ENCODE measurements at places on chromosomes 4 and X.

DNA sequence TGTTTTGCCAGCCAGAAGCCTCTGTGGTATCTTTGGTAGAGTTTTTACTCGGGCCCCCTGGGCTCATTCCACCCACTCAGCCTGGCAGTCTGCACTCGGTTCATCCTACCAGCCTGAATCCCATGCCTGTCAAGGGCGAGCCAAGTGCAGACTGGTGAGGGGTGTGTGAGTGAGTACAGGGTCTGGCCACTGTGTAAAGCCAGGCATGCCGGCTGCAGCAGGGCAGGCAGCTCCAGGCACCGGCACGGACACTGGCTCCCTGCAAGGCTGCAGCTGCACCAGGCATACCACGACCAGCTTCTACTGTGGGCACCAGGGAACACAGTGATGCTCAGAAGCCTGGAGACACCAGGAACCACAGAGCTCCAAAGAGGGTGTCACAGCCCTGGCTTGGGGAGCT lies 194.0 kb upstream of the GALNT7 start:
- no peak for DNase-seq

DNA sequence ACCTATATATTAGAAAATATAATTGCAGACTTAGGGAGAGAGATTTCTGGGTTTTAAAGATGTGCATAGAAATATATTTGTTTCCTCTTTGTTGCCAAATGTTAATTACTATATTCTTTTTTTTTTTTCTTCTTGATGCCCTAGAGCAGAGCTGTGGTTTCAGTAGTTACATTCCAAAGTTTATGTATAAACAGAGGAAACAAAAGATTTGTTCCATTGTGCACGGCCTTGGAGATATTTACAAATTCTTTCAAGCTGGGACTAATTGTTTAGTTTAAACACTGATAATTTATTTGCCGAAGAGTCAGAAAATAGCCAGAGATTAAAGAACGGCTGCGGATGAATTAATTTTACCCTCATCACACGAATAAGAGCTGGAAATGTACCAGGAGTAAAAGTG lies 85.1 kb downstream of the USP46 start:
- DNase-seq: no peak

- DNase-seq: no peak
Measured at GRCh38 chr4:123297836-123298235, 98.8 kb upstream of the SPRY1 start.

DNA sequence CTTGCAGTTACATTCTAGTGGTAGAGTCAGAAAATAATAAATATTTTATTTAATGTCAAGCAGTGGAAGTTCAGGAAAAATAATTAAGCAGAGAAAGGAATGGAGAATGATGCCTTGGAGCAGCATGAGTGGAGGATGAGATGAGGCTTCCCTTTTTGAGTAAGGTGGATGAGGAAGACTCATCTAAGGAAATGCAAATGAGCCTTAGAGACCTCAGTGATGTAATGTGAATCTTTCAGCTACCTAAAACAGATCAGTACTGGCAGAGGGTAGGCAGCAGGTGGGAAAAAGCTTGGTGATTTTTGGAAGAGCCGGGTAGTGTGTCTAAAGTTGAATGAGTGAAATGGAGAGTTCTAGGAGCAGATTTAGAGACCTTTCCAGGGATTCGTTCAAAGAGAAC lies 118.2 kb downstream of the GRID2 start:
- no peak for DNase-seq

DNA sequence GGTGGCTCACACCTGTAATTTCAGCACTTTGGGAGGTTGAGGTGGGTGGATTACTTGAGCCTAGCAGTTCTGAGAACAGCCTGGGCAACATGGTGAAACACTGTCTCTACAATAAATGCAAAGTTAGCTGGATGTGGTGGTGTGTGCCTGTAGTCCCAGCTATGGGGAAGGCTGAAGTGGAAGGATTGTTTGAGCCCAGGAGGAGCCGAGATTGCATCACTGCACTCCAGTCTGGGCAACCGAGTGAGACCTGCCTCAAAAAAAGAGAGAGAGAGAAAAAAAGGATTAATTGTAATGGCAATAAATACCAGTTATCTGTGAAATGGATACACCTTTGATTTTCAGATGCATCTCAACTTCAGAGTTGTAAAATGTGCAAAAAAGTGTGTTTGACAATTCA lies 58.8 kb downstream of the SPRY1 start:
- DNase-seq: no peak

DNA sequence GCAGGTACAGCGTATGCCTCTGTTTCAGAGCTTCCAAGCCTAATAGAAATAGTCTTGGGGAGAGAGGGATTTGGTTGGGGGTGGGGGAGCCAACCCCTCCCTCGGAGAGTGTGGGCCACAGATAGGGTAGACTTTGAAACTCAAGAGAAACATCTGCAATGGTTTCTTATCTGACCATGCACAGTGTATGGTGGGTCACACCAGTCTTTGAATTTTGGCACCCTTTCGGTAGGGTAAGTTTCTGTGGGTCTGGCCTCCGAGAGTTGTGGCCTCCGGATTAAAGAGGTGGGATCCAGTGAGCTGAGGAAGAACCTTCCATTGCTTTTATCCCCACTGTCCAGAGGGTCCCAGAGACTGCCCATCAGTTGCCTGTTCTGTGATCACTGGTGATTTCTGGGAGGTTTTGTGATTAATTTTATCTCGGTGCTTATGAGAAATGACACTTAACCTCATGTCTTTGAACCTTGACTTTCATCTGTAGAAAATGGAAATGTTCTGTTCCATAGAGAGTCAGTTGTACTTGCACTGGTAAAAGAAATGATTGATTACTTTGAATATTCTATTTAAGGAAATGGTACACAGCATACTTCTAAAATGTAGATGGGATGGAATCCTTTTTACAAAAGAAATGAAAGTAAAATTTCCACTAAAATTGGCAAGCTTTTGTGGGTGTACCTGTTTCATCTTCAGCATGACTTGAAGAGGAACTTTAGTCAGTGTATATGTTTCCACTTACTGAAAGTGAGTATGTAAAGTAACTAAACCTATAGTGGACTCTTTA lies 62.7 kb downstream of the TMEM131L start:
- no peak for DNase-seq

DNA sequence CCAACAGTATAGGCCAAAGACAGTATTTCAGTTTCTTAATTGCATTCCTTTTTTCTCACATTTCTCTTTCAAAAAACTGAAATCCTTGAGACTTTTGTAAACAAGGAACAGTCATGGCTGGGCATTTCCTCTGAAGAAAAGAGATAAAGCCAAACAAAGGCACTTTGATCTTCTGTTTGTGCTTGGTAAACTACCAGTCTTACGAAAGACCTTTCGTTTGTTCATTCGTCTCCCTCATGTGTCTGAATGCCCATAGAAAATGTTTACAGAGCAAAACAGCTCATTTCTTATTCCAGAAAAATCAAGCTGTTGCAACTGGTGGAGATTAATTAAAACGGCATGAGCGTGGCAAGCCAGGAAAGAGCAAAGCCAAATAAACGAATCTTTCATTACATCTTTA lies 178.0 kb downstream of the GASK1B start:
- DNase-seq: no peak

DNA sequence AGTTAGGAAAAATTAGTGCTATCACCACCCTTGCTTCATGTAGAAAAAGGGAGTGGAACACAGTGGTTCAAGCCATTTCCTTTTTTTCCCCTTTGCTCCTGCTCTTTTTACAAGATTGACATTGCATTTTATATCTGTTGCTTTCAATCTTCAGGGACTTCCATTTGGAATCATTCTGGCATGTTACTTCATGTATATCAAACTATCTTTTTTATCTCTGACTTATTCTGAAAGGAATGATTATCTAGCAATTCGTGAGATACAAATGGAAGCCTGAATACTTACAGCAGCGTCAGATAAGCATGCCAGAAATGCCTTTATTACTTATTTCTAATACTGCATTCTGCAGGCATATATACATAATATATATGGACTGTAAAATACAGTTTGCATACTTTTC lies 20.4 kb downstream of the ADGRL3 start:
- DNase-seq: no peak

DNA sequence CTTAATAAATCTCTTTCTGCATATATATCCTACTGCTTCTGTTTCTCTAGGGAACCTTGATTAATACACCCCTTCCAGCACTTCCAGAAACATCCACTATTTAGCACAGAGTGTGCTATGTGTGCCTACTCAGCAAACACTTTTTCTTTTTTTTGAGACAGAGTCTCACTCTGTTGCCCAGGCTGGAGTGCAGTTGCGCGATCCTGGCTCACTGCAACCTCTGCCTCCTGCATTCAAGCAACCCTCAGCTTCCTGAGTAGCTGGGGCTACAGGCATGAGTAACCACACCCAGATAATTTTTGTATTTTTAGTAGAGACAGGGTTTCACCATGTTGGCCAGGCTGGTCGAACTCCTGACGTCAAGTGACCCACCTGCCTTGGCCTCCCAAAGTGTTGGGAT lies 266.9 kb upstream of the DIAPH2 start:
- DNase-seq: no peak

DNA sequence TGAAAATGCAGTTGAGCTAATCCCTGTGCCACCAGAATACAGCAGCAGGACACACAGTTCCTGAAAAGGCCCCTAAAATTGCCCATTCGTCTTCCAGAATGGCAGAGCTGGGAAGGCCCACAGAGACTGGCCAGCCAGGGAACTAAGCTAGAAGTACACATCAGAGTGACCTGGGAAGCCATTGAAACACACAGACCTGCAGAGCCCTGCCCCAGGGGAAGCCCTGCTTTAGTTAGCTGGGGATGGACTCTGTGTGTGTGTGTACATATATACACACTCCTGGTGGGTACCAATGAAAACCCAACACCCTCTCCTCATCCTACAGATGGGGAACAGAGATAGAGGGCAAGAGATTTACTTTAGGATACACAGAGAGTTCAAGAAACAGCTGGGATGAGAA lies 227.7 kb downstream of the HS6ST2 start:
- DNase-seq: no peak

GRCh38 chr4:40601641-40602040 lies 28.0 kb downstream of the RBM47 start:
- no peak for DNase-seq

DNA sequence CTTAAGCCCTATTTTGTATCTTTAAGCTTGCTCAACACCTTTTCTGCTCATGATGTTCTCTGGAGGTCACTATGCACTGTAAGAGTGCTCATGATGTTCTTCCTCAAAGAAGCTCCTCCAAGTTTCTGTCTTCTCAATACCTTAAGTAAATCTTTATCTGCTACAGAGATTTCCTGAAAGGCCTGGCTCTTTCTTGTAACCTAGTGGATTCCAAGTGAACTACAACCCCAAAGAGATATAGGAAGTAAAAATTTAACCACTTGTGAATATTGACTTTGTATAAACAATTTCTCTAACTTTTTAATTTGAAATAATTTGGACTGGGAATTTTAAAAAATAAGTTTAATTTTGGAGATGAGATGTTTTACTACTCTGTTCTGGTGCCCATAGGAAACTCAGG lies 39.3 kb upstream of the XK start:
- no peak for DNase-seq

GRCh38 chr4:52196606-52197130 lies 145.6 kb downstream of the SPATA18 start:
- no peak for DNase-seq

DNA sequence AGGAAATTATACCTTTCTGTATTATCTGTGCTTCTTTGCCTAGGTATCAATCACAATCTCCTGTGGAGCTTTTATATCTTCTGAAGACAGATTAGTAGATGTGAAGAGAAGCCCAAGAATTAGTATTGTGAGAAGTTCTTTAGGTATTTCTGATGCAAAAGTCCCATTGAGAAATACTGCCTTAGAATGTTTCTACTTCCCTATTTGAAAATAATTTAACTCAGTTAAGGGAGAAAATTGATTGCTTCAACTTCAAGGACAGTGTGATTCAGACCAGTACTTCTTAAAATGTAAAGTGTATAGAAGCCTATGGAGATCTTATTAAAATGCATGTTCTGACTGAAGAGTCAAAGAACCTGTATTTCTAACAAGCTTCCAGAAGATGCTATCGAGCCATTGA lies 9.0 kb downstream of the EIF1AX start:
- no peak for DNase-seq

DNA sequence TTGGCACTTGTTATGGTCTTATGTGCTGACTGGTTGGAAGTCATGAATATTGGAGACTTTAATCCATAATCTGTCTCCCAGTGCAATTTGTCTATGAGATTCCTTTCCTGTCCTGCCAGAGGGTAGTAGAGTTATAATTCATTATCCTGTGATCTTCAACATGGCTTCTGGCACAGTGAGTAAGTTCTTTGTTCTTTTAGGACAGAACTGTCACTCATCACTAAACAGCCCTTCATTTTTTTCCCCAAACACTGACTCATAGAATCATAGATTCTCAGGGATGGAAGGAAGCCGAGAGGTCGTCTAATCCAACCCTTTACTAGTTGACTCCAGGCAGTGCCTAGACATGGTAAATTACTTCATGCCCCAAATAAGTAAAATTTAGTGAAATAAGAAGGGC lies 78.4 kb downstream of the LUZP4 start:
- DNase-seq: no peak

DNA sequence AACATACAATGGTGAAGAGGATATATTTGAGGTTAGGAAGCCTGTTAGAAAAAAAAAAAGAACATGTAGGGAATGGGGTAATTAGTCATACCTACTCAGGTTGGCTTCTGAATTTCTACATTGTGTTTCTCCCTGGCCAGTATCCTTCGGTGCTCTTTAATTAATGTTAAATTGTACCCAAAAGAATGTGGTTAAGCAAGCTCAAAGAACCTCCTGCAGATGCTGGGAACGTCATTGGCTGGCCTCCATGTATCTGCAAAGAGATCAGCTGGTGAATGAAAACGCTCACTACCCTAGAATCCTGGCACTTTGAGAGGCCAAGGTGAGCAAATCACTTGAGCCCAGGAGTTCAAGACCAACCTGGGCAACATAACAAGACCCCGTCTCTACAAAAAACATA lies 942.3 kb upstream of the PRKX start:
- no peak for DNase-seq

Data from stimulated activated CD4-positive, alpha-beta T cell treated with anti-CD3 and anti-CD28 coated beads, Interleukin-12 subunit alpha, Interleukin-12 subunit beta, amount 100 ng/mL, for 48 hours (primary cell).